ENCODE measurements at places on chromosomes 11 and 22.

GRCh38 chr11:133825666-133826065, 19.6 kb downstream of the SPATA19 start:
- DNase-seq = no peak

GRCh38 chr11:69635195-69635594, 5.8 kb upstream of the CCND1 start:
- no peak for DNase-seq

GRCh38 chr11:19805376-19805775, 92.7 kb downstream of the NAV2 start:
- DNase-seq = no peak

- no peak for DNase-seq
Observed at GRCh38 chr11:58977470-58977869, 38.2 kb downstream of the GLYATL1 start.

DNA sequence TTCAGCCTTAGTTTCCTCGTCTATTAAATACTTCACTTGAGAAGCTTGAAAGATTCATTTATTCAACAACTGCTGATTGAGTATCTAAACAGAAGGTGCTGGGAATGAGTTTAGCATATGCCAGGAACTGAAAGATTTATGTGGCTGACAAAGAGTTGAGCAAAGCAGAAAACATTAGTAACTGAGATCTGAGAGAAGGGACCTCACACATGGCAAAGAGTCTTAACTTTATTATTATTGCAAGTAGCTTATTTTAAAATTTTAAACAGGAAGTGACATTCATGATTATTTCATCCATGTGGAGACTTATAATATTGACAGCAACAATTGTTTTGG, 133.6 kb downstream of the CASP12 start:
- no peak for DNase-seq

- DNase-seq = no peak
Observed at GRCh38 chr11:12801976-12802375, 127.8 kb downstream of the TEAD1 start.

- DNase-seq = peak; percentile 93
Observed at GRCh38 chr22:26483439-26484359, at the start of the genes HPS4 and SRRD. TSS of gene HPS4 (minus strand) at chr22:26483783. CDS start at chr22:26481762, 2,021 bp downstream. TSS of gene SRRD (plus strand) at chr22:26483877. CDS start at chr22:26483891, 14 bp downstream.

- peak; percentile 61 for DNase-seq
Observed at GRCh38 chr11:28697920-28698827, 590.0 kb downstream of the METTL15 start.
